Bone marrow (tissue), 2 donors: ENCODE measurements at places on chromosomes 3 and 15.

DNA sequence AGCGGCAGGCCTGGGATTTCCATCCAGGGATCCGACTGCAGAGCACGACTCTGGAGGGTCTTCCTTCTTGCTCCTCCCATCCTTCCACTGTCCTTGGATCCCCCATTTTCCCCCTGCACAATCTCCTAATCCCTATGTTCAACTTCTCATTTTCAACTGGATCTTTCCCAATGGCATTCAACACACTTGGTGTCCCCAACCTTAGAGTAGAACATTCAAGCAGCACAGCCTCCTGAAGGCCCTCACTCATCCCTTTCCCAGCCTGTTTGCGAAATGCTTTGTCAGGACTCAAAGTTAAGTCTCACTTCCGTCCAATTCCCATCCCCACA is 32.3 kb downstream of the RPN1 start:
- no peak for DNase-seq

GRCh38 chr3:126245811-126246727 is 65.7 kb upstream of the ALDH1L1 start:
- DNase-seq: no peak

DNA sequence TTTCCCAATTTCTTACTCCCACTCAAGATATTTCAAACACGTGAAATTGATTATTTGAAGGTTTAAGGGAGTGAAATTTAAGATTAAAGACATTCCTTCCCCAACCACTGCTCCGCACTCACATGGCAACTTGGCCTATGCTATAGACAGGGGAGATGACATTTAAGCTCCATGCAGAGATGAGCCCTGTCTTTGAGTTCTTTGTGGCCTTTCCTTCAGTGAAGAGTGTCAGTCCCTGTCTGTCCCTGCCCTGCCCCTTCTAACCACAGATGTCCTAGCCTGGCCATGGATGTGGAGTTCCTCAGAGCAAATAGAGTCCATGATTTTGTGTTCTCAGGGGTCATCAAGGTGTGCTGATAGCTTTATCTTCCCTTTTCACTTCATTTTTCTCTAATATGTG is 29.4 kb upstream of the THBS1 start:
- no peak for DNase-seq

- DNase-seq: no peak
These were observed 54.0 kb downstream of the SNTN start for GRCh38 chr3:63706321-63707085.

- no peak for DNase-seq
These were observed 8.0 kb downstream of the NFKBIZ start for GRCh38 chr3:101857301-101857741.

DNA sequence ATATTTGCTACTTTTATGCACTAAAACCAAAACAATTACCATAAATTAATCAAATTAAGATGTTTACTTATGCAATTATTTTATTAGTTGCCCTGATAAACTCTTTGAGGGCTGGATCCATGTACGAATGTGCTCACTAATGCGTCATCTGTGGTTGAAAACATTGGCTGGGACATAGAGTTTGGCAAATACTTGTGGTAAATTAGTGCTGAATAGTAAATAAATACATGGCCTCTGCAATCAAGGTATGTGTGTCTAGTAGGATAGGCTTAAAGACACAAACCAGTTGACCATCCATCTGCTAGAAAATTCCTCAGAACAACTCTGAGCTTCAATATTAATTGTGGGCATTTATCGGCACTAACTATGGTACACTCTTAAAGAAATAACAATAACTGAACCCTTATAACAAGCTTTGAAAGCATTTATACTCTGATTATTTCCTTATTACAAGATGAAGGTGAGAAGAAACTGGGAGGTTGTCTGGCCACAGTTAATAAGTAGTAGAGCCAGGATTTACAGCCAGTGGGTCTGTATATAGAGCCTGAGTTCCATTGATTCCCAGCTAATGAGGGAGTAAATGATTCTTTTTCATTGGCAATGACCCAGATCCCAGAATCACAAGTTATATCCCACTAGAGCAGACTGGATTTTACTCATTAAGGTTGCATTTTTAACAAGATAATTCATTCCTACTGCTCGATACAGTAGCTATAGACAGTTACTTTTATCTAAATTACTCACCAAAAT is 169.5 kb upstream of the CNTN6 start:
- DNase-seq: no peak

- no peak for DNase-seq
These were observed 1.3 kb downstream of the RNU5B-1 start for GRCh38 chr15:65305776-65306175.

- DNase-seq: no peak
These were observed 9.7 kb upstream of the DCLK3 start for GRCh38 chr3:36774052-36774451.

- no peak for DNase-seq
These were observed 26.6 kb downstream of the IDH2 start for GRCh38 chr15:90075420-90076289.

GRCh38 chr3:181384970-181385369 is 326.8 kb upstream of the SOX2 start:
- DNase-seq: no peak

DNA sequence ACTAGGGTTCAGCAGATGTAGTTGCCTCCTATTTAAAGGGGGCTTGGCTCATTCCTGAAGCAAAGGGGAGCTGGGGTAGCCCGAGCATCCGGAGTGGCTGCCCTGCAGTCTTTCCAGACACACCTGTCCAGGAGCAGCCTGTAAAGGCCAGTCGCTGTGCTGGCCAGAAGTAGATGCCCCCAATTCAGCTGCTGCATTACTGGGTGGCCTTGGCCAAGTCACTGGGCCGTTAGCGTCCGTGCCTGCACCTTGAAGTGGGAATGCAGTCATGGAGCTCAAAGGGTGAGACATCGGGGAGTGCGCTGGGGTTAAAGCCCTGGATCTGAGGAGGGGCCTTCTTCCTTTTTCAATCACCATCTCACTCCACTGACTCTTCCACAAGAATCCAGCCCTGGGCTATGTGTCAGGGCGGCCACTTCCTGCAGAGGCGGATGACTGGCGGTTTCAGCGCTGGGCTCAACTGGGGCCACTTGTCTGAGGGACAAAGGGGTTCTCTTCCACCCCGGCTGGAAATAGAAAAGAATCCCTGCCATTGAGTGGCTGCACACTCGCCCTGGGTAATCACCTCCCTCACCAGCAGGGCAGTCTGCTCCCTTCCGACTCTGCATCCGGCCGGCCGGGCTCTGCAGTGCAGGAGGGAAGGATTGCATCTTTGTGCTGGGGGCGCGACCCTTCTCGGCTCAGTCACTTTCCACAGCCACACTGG is 11.8 kb downstream of the ALDH1A3 start:
- no peak for DNase-seq

GRCh38 chr15:93231994-93232393 is 143.0 kb upstream of the RGMA start:
- no peak for DNase-seq

DNA sequence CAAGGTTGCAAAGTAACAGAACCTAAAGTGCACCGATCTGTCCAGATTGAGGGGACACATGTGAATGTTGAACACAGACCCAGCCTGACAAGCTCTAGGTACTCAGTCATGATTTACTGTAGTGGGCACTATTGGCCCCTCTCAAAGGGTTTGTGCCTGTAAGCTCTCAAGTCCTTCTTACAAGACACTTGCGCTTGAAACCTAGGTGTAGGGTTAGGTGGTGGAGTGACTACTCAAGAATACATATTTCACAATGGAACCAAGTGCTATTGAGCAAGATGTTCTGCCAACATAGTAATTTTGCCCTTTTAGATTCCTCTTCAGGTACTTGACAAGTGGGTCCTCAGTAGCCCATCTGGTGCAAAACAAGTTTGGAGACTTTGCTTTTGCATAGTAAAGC is 169.9 kb downstream of the AKAP13 start:
- DNase-seq: no peak

DNA sequence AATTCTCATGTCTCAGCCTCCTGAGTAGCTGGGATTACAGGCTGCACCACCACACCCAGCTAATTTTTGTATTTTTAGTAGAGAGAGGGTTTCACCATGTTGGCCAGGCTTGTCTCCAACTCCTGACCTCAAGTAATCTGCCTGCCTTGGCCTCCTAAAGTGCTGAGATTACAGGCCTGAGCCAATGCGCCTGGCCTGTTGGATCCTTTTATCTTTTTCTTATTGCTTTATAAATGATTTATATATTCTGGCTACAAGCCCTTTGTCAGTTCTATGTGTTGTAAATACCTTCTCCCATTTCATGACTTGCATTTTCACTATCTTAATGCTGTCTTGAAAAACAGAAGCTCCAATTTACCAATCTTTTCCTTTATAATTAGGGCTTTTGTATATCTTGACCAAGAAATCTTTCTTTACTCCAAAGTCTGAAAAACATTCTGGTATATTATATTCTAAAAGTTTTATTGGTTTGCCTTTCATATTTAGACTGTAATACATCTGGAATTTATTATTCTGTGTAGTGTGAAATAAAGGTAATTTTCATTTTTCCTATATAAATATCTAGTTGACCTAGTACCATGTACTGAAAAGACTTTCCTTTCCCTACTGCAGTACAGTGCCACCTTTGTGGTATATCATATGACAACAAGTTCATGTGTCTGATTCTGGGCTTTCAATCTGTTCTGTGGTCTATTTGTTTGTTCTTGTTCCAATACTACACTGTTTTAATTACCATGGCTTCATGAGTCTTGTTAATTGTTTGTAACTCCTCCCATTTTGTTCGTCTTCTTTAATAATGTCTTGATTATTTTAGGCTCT is 52.9 kb upstream of the RNU6-1 start:
- no peak for DNase-seq

- no peak for DNase-seq
These were observed 159.1 kb upstream of the CTDSPL start for GRCh38 chr3:37702478-37703154.

GRCh38 chr3:89562373-89562772 is 455.0 kb downstream of the EPHA3 start:
- DNase-seq: no peak

DNA sequence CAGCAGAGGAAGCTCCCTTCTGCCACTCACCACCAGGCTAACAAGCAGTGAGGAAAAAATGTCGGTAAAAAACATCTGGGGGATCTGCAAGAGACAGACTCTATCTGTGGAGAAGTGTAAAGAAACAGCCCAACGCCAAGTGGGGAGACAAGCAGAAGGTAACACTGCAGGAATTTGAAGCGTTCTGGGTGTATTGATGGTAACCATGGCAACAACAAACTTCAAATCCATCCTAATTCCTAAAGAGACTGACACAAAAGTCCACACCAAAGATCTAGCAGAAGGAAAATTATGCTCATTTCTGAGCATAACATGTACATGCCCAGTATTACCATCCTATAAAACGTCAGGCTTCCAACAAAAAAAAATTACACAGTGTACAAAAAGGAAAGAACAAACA is 449.3 kb downstream of the GABRB3 start:
- DNase-seq: no peak

DNA sequence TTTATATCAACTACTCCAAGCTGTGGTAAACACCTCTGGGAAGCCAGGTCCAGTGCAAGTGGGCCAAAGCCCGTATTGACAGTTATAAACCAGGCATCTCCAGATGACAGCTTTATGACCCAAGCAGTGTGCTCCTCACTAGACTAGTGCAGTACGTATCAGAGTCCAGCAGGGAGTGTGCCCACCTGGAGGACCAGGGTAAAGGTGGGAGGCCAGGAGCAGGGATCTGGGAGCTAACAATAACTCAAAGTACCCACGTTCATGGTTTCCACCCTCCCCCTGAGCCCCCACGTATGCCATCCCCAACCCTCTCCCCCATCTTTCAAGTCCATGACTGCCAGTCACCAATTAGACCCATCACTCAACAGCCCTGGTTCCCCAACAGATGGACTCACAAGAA is 27.0 kb upstream of the ALDH1A3 start:
- DNase-seq: no peak

DNA sequence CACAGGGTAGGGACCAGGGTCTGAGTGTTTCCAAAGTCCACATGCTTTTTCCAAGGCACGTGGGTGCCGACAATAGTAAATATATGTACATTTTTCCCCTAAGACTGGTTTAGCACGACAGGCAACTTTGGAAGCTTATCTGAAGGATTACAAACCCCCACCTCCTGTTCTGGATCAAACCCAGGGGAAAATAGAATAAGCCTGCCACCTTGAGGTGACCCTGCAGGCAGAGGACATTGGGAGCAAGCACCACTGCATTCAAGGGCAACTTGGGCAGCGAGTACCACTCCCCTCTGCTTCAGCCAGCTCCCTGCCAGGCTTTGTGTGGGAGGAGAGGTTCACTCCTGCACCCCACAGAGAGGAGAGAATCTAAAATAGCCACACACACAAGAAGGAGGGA is 44.8 kb downstream of the KBTBD12 start:
- DNase-seq: no peak

DNA sequence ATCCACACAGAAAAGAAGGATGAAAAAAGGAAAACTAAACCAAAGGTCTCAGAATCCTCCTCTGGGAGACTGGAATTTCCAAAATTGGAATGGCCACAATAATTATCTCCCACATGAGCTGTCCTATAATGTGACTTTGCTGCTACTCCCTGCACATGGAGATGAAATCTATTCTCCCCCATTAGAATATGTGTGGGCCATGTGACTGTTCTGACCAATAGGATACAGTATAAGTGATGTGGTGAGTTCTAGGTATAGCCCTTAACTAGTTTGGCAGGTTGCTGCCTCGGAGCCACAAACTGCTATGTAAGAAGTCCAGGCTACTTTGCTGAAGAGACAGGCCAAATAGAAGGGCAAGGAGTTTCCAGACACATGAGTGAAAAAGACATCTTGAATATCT is 5.2 kb downstream of the TRIM59 start:
- DNase-seq: no peak

DNA sequence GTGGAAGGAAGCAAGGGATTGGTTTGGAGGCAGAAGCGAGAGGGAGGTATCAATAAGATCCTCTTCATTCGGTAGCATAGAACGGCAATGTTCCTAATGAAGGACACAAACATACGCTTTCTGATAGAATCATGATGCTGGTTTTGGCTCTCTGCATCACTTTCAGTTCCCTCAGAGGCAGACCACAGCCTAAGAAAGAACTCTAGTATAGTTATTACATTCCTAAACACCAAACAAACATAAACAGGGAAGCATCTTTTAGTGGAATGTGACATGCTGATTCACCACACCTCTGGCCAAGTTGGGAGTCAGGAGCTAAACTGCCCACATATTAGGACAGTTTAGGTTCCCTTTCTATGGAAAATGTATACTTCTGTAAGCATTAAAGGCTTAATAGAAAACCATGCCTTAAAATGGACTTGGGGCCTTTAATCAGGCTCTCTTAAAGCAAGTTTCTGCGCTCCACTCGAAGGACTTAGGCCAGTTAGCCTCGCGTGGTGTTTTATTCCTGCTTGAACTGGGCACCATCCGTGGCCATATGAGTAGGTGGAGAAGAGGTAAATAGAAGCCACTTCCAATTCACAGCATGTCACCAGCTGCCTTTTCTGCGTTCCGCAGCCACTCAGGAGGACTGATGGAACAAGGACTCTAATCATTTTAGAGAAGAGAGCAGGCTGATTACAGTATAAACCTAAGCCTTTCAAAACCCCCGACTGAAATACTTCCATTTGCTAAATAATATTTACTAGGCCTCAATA is 53.7 kb downstream of the CD47 start:
- no peak for DNase-seq

GRCh38 chr3:123876858-123877257 is 7.3 kb downstream of the MYLK start:
- DNase-seq: no peak

- DNase-seq: no peak
These were observed 52.3 kb upstream of the CHD2 start for GRCh38 chr15:92847841-92848240.
